ENCODE measurements at places on chromosomes 1 and 21.

- no peak for DNase-seq
Observed at GRCh38 chr21:38918607-38919346, 113.0 kb downstream of the ETS2 start.

DNA sequence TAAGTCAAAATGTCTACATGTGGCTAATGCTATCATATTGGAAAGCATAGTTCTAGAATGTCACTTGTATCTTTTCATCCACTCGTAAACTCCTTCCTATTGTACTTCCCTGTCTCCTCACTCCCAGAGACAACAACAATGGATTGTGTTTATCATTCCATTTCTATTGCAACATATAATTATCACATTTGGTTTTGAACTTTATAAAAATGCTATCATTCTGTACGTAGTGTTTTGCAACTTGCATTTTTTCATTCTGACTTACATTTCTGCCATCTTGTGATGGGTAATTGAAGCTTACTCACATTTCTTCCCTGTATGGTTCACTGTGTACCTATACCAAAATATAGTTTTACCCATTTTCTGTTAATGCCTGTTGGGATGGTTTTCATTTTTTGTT, 14.5 kb upstream of the CSF3R start:
- no peak for DNase-seq

DNA sequence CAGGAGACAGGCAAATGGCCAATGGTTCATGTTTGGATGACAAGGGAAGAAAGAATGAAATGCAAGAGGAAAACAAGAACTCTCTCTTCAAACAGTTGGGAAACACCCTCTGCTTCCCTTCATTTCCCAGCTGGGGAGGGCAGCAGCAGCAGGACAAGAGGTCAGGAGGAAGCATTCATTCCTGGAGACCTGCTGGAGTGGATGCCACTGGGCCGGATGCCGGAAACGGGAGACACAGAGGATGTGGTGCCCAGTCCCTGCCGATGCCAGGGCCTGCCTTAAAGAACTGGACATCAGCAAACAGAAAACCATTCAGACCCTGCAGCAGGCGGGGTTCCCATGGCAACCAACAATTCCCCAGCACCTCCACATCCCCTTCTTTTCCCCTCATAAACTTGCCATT, 102.3 kb upstream of the ZNF648 start:
- no peak for DNase-seq

DNA sequence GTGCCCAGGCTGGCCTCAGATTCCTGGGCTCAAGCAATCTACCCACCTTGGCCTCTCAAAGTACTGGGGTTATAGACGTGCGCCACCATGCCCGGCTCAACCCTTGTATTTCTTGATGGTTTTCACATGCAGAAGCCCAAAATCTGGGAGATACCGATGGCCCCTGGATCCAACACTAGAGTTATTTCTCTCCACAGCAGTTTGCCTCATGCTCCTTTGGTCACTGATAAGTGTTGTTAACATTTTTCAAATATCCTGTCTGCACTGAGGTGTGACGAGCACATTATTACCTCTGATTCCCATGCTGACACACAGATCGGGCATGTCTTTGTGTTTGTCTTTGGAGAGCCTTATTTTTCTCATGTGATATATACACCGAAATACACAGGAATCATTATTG, 107.0 kb downstream of the KIF26B start:
- DNase-seq = no peak

- no peak for DNase-seq
Observed at GRCh38 chr1:229769006-229769405, 143.0 kb downstream of the URB2 start.

GRCh38 chr1:9503001-9503675, 36.1 kb upstream of the SLC25A33 start:
- no peak for DNase-seq

GRCh38 chr1:157382351-157382750, 170.0 kb downstream of the FCRL5 start:
- DNase-seq = no peak
